A549 treated with Mapracorat at 1 μM for 4 hours (cell line): ENCODE measurements at places on chromosomes 3 and 15. TPM values are rescaled to one million over a fixed set of nuclear protein-coding genes. Genes with fewer than 3 reads are reported as not detected.

HTR3E gene
- total RNA-seq, result not detected in 5 replicates

TNIK gene
- total RNA-seq, result 1.6 to 2.3 TPM (median 1.9 TPM) in 5 replicates

TIPIN gene
- 21.2 to 30.9 TPM (median 23.6 TPM) in 5 replicates for total RNA-seq

SKOR1 gene
- 0.04 to 0.07 TPM (median 0.05 TPM) in 3 of 5 replicates, not detected in the others for total RNA-seq

SEMA7A gene
- 1.5 to 2.1 TPM (median 1.7 TPM) in 5 replicates for total RNA-seq

CD200R1L gene
- not detected in 5 replicates for total RNA-seq

BOC gene
- total RNA-seq, result 4.6 to 6.3 TPM (median 5.7 TPM) in 5 replicates

AGBL1 gene
- total RNA-seq, result not detected in 5 replicates

ZPLD1 gene
- not detected in 5 replicates for total RNA-seq

ZMYND10 gene
- 1.1 to 1.3 TPM (median 1.2 TPM) in 5 replicates for total RNA-seq

KNL1 gene
- 5.3 to 7.2 TPM (median 6.8 TPM) in 5 replicates for total RNA-seq

CKMT1A gene
- 2.0 to 3.5 TPM (median 2.7 TPM) in 5 replicates for total RNA-seq

CCR3 gene
- not detected in 5 replicates for total RNA-seq

CTXN2 gene
- total RNA-seq, result not detected in 5 replicates
